ENCODE measurements at places on chromosomes 5 and 9.
A peak's percentile ranks its signal among the peaks of the same experiment; 100 is the strongest.

GRCh38 chr5:22757776-22758175 is 95.4 kb downstream of the CDH12 start:
- no peak for DNase-seq

GRCh38 chr9:112145886-112146285 is 29.2 kb downstream of the SUSD1 start:
- no peak for DNase-seq

GRCh38 chr9:124870723-124871122 is 8.8 kb downstream of the ARPC5L start:
- no peak for DNase-seq

GRCh38 chr9:79176014-79176697 is 395.6 kb upstream of the TLE4 start:
- no peak for DNase-seq

DNA sequence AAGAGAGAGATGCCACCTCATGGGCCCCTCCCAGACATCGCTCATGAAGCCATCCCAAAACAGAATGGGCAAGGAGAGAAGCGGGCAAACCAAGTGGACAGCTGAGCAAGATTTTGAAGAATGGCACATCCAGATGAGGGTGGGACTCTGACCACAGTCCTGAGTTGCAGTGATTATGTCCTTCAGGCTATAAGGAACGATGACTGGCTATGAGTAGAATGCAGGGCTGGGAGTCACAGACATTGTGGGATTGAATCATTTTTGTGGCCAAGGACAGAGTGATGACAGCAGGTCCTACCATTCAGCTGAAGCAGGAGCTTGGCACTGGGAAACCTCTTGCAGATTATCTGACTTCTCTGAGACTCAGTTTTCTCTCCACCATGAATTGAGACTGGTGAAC is 245.7 kb upstream of the SLC30A5 start:
- DNase-seq, result no peak

DNA sequence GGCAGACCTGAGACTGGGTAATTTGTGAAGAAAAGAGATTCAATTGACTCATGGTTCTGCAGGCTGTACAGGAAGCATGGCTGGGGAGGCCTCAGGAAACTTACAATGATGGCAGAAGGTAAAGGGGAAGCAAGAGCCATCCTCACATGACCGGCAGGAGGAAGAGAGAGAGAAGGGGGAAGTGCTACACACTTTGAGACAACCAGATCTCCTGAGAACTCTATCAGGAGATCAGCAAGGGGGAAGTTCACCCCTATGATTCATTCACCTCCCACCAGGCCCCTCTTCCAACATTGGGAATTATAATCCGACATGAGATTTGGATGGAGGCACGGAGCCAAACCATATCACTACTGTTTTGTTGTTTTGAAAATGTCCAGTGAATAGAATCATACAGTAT is 110.2 kb downstream of the DAPK1 start:
- DNase-seq, result peak; percentile 55

GRCh38 chr5:112210430-112211005 is 208.6 kb downstream of the EPB41L4A start:
- DNase-seq, result peak; percentile 16

- peak; percentile 14 for DNase-seq
These were observed 214.6 kb upstream of the C9orf72 start for GRCh38 chr9:27787891-27788290.
